ENCODE measurements at places on chromosomes 12 and 14. TPM values are rescaled to one million over a fixed set of nuclear protein-coding genes. Genes with fewer than 3 reads are reported as not detected.

GRCh38 chr14:70177081-70177800 is 11.5 kb downstream of the SLC8A3 start:
- no peaks in the 10 kb centered on the region for H3K4me1 ChIP-seq
- H3K27me3 ChIP-seq, result peaks cover 9% of the 10 kb centered on the region
- H3K27ac ChIP-seq, result no peak overlapping the region
- H3K36me3 ChIP-seq, result no peaks in the 10 kb centered on the region

DNA sequence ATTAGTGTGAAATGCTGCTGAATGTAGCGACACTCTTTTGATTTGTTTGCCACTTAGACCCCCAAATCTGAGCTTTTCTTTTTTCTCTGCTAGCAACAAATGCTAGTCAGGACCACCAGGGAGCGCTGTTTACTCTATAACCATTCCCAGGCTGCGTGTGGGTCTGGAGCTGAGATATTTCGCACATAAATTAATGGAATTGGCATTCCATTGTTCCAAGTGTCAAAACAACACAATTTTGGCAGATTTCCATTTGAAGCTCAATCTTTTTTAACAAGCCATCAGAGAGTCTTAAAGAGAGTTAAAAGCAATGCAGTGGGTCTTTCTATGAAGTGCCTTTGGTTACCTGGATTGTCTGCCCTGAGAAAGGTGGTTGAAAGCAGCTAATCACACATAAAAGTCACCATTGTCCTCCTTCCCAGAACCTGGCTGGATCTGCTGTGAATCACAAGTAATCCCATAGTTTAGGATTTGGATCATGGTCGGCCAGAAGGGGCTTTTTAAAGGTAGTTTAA is 7.4 kb upstream of the TMEM132C start:
- no peak overlapping the region for H3K27ac ChIP-seq
- H3K27me3 ChIP-seq, result peaks cover 16% of the 10 kb centered on the region
- DNase-seq, result no peak
- no peak overlapping the region for H3K4me3 ChIP-seq
- no peaks in the 10 kb centered on the region for H3K4me1 ChIP-seq
- H3K36me3 ChIP-seq, result no peaks in the 10 kb centered on the region

- H3K4me1 ChIP-seq, result peaks cover 15% of the 10 kb centered on the region
- no peak overlapping the region for H3K4me3 ChIP-seq
- H3K36me3 ChIP-seq, result peaks cover 10% of the 10 kb centered on the region
- H3K27ac ChIP-seq, result no peak overlapping the region
Observed at GRCh38 chr14:102857444-102857843, 65.0 kb upstream of the AMN start.

DNA sequence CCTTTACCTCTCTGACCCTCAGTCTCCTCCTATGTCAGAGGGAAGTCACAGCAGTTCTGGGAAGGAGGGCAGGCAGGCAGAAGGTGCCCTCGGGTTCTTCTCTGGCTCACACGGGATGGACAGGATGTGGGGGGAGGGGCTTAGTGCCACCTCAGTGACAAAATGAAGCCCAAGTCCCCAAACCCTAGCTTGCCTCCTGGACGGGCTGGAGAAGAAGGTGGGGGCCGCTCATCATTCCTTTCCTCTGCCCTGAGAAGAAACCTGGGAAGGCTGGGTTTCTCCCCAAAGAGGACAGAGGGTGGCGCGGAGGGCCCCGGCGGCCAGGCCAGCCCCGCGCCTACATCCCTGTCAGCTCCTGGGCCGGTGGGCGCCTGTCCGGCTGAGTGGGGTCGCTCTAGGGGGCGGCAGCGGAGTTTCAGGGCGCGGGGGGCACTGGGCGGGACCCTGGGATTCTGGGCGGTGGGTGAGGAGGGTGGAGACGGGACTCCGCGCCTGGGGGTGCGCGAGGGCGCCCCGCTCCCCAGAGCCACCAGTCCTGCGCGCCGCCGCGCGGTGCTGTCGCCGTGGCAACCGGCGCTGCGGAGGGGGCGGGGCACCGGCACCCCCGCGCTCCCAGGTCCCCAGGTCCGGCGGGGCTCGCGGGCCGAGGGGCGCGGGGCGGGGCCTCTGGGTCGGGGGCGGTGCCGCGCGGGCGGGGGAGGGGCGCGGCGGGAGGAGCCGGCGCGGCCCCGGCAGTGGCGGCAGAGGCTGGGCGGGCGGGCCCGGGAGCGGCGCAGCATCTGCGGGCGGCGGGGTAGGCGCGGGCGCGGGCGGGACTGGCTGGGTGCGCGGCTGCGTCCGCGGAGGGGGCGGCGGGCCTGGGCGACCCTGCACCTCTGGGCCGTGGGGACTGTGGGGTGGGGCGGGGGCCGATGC is at the start of gene TMEM121:
Gene TMEM121, plus strand, starts transcription at position 723 of the 915 bp plus-strand sequence. CDS start 2,252 bp downstream, outside the sequence.
- no peaks in the 10 kb centered on the region for H3K36me3 ChIP-seq
- no peaks in the 10 kb centered on the region for H3K27me3 ChIP-seq
- H3K4me1 ChIP-seq, result peaks cover 5% of the 10 kb centered on the region

DNA sequence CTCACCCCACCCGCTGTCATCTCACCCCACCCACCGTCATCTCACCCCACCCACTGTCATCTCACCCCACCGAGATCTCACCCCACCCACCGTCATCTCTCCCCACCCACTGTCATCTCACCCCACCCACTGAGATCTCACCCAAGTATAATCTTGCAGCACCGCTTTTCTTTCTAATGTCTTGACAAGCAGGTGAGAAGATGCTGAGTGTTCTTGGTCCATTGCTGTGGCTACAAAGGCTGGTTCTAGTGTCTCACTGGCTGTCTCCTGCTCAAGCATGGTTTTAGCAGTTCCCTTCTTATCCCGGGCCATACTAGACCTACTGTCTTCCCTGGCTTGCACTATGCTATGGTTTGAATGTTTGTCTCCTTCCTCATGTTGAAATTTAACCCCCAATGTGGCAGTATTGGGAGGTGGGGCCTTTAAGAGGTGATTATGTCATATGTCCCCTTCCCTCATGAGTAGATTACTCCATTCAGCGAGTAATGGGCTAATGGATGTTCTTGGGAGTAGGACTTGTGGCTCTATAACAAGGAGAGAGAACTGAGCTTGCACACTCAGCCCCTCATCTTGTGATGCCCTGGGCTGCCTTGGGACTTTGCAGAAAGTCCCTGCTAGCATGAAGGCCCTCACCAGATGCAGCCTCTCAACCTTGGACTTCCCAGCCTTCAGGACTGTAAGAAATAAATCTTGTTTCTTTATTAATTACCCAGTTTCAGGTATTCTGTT is 47.7 kb upstream of the PPP2R5C start:
- no peak overlapping the region for H3K27ac ChIP-seq
- no peak for DNase-seq
- peaks cover 13% of the 10 kb centered on the region for H3K4me1 ChIP-seq
- no peak overlapping the region for H3K4me3 ChIP-seq
- no peaks in the 10 kb centered on the region for H3K27me3 ChIP-seq

DNA sequence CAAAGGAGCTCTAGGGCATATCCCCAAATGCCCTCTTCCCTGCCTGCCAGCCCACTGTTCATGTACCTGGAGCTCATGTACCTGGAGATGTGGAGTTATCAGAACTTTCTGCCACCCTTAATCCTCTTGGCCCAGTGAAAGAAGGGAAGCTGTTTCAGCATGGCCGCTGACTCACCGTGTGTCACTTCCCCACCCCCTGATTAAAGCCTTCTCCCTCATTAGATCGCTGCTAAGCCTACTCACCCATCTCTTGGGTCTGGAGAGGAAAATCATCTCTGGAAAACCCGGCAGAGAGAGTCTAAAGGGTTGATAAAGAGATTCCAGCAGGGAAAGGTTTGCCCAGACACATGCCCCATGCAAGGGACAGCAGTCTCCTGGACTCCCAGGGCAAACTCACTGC is 4.5 kb upstream of the LTBP2 start:
- H3K27me3 ChIP-seq, result no peaks in the 10 kb centered on the region
- H3K36me3 ChIP-seq, result no peaks in the 10 kb centered on the region
- H3K4me1 ChIP-seq, result peaks cover 83% of the 10 kb centered on the region
- peak overlapping the region; percentile 94 for H3K27ac ChIP-seq
- H3K4me3 ChIP-seq, result peak overlapping the region; percentile 44
- no peak for DNase-seq

DNA sequence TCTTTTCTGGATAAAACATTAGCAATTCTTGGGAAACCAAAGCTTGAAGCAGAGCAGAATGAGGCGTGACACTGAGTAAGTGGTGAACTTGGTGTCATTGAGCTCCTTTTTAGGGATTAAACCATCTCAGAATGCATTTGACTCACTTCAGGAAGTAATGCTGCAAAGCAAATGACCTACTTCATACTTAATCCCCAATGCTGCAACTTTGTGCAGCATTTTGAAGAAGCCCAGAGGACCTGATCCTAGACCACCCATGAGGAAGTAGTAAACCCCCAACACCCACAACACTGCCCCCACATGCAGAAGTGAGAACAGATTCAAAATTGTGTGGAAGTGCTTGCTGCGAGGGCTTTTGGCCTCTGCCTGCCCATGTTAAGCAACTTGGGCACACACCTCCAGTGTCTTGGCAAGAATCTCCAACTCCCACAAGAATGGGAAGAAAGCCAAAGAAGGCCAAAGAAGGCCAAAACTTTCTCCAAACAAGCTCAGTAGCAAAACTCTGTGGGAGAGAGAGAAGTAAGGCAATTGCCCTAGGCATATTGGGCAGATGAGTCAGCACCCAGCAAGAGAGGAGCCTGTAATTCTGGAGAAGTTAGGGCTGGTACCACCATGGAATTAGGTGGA is 69.2 kb upstream of the ETV6 start:
- H3K4me1 ChIP-seq, result peaks cover 41% of the 10 kb centered on the region
- H3K36me3 ChIP-seq, result no peaks in the 10 kb centered on the region
- H3K4me3 ChIP-seq, result no peak overlapping the region

GRCh38 chr12:49422114-49422513 is 54.9 kb downstream of the SPATS2 start:
- no peak overlapping the region for H3K27ac ChIP-seq
- no peak for DNase-seq
- no peaks in the 10 kb centered on the region for H3K27me3 ChIP-seq

- H3K4me3 ChIP-seq, result no peak overlapping the region
- no peaks in the 10 kb centered on the region for H3K36me3 ChIP-seq
- H3K4me1 ChIP-seq, result peaks cover 86% of the 10 kb centered on the region
- H3K27me3 ChIP-seq, result no peaks in the 10 kb centered on the region
- H3K27ac ChIP-seq, result peak overlapping the region; percentile 67
Observed at GRCh38 chr12:64674367-64674922, 64.2 kb downstream of the RASSF3 start.

Gene HOXC12
- total RNA-seq, result not detected

Gene MMP14
- 486 TPM for total RNA-seq

Gene ZC2HC1C
- total RNA-seq, result 0.62 TPM

Gene ENDOU
- total RNA-seq, result not detected

Gene SLC22A17
- 40.3 TPM for total RNA-seq

Measured in chondrocyte (in vitro differentiated cells).